GM10248 (cell line): ENCODE measurements at places on chromosomes 16 and 17.

DNA sequence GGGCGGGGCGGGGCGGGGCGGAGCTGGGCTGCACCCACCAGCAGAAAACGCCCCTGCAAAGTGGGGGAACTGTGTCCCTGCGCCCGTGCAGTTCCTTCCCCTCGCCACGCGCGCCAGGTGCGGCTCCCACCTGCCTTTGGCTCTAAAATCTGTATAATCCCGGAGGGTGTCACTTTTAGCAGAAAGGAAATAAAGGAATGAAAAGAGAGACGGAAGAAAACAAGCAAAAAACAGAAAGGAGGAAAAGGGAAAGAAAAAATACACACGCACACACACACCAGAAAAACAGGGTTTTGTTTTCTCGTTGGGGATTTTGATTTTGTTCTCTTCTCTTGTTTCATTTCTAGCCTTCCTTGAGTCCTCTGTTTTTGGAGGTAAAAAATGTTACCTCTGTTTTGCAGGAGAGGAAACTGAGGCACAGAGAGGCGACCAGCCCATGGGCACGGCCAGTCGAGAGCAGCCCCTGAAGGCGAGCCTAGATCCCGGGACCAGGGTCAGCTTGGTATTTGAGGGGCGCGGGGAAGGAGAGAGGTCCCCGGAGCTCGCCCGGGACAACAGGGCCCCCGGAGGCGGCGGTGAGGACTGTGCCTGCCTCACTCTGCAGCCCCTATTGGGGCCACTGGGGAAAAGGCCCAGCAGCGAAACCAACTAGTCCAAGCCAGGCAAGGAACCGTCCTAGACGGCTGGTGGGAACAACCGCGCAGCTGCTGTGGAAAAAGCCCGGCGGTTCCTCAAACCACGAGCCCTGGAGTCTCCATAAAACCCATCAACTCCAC, 594 bp upstream of the CARHSP1 start:
- no peak for DNase-seq

GRCh38 chr17:31373150-31374093, 18.1 kb upstream of the RAB11FIP4 start:
- DNase-seq: peak; percentile 40

DNA sequence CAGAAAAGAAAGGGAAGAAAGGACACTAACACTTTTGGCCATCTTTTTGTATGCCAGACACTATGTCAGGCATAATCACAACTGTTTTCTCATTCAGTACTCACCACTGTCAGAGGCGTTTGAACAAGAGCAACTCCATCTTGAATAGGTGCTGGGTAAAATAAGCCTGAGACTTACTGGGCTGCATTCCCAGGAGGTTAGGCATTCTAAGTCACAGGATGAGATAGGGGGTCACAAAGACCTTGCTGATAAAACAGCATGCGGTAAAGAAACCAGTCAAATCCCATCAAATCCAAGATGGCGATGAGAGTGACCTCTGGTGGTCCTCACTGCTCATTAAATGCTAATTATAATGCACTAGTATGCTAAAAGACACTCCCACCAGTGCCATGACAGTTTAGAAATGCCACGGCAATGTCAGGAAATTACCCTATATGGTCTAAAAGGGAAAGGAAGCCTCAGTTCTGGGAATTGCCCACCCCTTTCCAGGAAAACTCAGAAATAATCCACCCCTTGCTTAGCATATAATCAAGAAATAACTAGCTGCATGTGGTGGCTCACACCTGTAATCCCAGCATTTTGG, 14.9 kb upstream of the LYRM9 start:
- DNase-seq: no peak

DNA sequence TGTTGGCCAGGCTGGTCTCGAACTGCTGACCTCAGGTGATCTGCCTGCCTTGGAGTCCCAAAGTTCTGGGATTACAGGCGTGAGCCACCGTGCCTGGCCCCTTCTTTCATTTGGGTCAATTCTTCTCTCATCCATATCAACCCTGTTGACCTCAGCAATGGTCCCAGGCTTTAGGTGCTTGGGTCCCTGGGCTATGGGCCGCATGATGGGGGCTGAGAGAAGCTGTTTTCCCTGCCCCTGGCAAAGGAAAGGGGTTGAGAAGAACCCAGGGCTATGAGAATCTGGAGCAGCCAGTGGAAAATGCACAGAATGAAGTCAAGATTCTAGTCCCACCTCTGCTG, 90.2 kb upstream of the TOB1 start:
- DNase-seq: no peak

DNA sequence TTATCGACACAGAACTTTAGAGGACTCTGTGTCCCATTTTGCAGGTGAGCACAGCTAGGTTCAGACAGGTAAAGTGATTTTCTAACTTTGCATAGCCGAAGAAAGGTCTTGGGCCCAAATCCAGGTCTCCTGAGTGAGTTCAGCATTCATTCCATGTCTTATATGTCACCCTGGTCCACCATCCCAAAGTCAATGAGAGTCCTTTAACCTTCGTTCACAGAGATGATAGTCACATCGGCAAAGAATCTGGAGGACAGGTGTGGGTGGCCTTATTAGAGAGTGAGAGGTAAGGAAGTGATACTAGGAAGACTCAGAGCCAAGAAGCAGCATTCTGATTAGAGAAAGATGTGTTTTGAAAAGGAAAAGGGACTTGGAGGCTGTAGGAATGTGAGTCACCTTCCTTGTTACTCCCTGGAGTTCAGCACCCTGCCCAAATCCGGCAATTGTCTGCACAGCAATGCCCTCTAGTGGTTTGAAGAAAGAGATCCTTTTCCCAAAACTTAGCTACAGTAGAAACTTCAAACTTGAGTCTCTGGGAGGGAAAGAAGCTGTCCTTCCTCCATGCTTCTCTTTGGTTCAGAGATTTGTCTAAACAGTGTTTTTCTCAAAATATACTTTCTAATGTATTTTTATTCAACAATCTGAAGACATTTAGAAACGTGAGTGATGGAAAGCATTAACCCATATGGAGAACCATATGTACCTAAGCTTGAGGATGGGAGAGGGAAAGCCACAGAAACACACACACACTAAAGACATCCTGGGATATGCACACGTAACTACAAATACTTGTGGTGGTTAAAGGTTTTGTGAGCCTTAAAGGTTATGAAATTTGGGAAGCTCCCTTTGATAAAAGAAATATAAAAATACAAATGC, 96.4 kb upstream of the SHISA6 start:
- no peak for DNase-seq

GRCh38 chr17:54620399-54620978, 280.2 kb upstream of the TOM1L1 start:
- no peak for DNase-seq

GRCh38 chr16:78549366-78549765, 449.9 kb downstream of the WWOX start:
- DNase-seq: no peak

- DNase-seq: no peak
Measured at GRCh38 chr16:86019446-86020047, 120.6 kb downstream of the IRF8 start.

DNA sequence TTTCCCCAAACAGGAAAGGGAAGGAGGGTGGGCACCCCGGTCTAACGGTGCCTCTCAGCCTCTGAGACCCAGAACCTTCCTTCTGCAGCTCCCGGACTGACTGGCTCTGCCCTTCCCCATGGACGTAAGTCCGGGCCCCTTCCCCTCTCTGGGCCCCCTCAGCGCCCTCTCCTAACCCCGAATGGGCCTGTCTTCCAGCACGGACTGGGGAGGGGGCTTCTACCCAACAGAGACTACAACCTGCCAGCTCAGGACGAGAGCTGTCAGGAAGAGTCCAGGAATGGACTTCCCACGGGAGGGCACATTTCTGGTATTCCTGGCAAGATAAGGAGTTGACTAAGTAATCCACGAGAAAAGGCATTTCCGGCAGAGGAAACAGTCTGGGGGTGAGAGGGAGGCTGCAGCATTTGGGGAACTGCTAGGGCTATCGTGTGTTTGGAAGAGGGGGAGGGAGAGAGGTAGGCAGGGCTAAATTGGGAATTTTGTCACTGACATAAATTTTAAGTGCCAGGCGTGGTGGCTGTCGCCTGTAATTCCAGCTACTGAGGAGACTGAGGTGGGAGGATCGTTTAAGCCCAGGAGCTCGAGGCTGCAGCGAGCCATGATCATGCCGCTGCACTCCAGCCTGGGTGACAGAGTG, 12.1 kb upstream of the ALDOA start:
- no peak for DNase-seq

DNA sequence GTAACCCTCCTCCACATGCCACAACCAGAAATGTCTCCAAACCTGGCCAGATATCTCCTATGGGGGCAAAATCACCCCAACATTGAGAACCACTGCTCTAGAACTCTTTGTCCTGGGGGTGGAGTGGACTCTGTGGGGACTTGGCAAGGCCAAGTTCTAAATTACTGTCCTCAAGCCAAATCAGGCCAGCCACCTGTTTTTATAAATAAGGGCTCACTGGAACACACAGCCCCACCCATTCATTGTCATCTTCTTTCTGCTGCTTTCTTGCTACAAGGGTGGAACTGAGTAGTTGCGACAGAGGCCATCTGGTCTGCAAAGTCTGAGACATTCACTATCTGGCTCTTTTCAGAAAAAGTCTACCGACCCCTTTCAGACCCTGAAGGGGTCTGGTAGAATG, 26.8 kb upstream of the TMEM220 start:
- DNase-seq: no peak
